ENCODE measurements at places on chromosomes 3 and 15.

- no peak for DNase-seq
Observed at GRCh38 chr3:106204160-106204868, 335.5 kb upstream of the CBLB start.

- no peak for DNase-seq
Observed at GRCh38 chr15:52799145-52799811, 9.1 kb upstream of the ONECUT1 start.

GRCh38 chr15:87478687-87479072 lies 777.9 kb downstream of the NTRK3 start:
- no peak for DNase-seq

- DNase-seq, result no peak
Observed at GRCh38 chr15:80798911-80799310, 19.7 kb downstream of the CEMIP start.

GRCh38 chr3:134846911-134847317 lies 51.9 kb downstream of the EPHB1 start:
- peak; percentile 52 for DNase-seq

DNA sequence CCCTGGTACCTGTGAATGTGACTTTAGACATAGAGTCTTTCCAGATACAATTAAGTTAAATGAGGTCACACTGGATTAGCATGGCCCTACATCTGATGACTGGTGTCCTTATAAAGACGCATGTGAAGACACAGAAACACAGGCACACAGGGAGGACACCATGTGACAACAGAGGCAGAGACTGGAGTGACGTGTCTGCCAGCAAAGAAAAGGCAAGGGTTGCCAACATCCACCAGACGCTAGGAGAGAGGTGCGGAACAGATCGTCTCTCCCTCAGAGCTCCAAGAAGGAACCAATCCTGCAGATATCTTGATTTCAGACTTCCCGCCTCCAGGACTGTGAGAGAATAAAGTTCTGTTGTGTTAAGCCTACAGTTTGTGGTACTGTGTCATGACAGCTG lies 42.8 kb downstream of the CX3CR1 start:
- no peak for DNase-seq

DNA sequence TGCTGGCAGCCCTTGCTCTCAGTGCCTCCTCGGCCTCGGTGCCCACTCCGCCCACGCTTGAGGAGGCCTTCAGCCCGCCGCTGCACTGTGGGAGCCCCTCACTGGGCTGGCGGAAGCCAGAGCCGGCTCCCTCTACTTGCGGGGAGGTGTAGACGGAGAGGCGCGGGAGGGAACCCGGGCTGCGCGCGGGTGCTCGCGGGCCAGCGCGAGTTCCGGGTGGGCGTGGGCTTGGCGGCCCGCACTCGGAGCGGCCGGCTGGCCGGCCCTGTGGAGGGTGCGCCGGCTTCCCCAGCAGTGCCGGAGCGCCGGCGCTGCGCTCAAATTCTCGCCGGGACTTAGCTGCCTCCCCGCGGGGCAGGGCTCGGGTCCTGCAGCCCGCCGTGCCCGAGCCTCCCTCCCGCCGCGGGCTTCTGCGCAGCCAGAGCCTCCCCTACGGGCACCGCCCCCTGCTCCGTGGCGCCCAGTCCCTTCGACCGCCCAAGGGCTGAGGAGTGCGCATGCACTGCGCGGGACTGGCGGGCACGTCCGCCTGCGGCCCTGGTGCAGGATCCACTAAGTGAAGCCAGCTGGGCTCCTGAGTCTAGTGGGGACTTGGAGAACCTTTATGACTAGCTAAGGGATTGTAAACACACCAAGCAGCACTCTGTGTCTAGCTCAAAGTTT lies 231.5 kb downstream of the EFHB start:
- peak; percentile 18 for DNase-seq

- no peak for DNase-seq
Observed at GRCh38 chr15:53437985-53438841, 321.2 kb downstream of the WDR72 start.

DNA sequence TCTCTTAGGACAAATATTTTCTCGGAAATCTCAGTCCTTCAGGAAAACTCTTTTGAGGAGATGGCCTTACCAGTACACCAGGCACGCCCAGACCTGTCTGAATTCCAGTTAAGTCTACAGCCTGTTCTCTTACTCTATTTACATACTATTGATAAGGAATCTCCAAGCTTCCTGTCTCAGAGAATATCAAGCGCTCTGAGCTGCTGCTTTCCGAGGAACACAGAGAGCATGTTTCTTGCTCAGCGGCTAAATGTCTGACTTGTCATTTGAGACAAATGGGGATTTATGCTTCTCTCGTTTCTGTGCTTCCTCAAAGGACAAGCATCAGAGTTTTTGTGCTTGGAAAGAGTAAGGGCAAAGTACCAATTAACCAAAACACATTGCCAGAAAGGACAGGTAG lies 112.4 kb upstream of the CCDC54 start:
- DNase-seq, result no peak

- DNase-seq, result peak; percentile 82
Observed at GRCh38 chr3:125055913-125056745, at the start of gene HEG1. Gene HEG1, minus strand, starts transcription at chr3:125055997. Its CDS starts 107 bp downstream, at chr3:125055890.

- peak; percentile 79 for DNase-seq
Observed at GRCh38 chr15:91970142-91970541, 116.6 kb downstream of the SLCO3A1 start.

DNA sequence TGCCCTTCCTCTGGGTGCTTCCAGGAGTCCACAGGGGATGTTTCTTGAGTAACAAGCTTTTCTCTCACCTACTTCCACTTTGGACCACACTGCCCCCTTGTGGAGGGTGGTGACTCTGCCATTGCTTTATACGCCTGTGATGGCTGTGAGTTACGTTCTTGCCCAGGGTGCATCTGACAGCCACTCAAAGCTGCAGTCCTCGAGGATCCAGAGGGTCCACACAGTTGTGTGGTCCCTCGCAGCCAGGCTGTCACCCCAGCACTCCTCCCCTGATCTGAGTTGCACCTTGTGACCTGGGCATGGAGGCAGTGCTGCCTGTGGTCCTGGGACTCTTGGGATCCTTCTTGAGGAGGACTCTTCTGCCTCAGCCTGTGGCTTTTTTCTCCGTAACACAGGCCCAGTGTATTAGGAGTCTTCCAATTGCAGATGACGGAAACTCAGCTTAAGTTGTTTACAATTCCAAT lies 23.4 kb downstream of the FOXL2 start:
- peak; percentile 93 for DNase-seq

- DNase-seq, result peak; percentile 87
Observed at GRCh38 chr3:142828703-142829305, 60.1 kb downstream of the PCOLCE2 start.

DNA sequence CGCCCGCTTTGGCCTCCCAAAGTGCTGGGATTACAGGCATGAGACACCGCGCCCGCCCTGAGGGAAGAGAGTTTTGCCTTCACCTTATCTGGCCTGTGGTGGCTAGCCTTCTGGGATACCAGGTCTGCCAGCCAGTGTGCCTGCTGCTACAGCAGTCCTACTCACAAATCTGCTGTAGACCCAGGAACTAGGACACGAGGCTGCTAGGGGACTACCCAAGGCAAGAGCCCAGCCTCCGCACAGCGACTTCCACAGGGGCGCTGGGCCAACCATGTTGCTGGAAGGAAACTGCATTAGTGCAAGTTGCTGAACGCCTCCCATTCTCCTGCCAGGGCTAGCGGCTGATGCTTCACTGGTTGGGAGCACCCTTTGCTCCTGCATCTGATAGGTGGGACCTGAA lies 53.7 kb downstream of the DHX30 start:
- DNase-seq, result no peak

DNA sequence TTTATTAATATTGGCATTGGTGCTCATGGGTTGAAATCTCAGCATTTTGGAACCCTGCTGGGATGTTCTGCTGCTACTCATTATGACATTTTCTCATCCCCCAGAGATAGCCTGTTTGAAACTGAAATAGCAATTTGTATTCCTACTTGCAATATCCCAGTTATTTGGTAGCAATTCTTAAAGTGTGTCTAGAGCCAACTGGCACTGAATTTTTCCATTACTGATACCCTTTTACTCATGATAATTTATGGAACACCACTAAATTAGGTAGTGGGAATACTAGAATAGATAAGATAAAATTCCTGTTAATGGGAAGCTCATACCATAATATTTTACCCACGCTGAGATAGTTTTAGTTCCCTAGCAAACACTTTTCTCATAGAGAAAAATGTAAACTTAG lies 309.3 kb downstream of the SV2B start:
- DNase-seq, result no peak

- DNase-seq, result no peak
Observed at GRCh38 chr3:37029516-37030163, 36.3 kb downstream of the MLH1 start.

DNA sequence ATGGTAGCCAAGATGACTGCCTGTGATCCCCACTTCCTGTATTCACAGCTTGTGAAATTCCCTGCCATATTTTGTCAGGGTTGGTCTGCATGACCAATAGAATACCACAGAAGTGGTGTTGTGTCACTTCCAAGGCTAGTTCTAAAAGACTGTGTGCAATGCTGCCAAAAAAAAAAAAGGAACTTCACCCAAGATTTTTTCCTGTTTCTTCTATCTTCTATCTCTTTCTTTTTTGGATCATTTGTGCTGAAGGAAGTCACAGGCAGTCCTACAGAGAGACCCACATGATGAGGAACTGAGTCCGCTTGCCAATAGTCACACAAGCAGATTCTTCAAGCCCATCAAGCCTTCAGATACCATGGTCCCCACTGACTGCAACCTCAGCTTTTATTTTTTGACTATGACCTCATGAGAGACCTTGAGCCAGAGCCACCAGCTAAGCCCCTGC lies 18.1 kb upstream of the RAF1 start:
- DNase-seq, result peak; percentile 84

GRCh38 chr3:106208967-106209366 lies 340.2 kb upstream of the CBLB start:
- peak; percentile 77 for DNase-seq

- DNase-seq, result no peak
Observed at GRCh38 chr3:123367467-123368154, 81.3 kb downstream of the ADCY5 start.

DNA sequence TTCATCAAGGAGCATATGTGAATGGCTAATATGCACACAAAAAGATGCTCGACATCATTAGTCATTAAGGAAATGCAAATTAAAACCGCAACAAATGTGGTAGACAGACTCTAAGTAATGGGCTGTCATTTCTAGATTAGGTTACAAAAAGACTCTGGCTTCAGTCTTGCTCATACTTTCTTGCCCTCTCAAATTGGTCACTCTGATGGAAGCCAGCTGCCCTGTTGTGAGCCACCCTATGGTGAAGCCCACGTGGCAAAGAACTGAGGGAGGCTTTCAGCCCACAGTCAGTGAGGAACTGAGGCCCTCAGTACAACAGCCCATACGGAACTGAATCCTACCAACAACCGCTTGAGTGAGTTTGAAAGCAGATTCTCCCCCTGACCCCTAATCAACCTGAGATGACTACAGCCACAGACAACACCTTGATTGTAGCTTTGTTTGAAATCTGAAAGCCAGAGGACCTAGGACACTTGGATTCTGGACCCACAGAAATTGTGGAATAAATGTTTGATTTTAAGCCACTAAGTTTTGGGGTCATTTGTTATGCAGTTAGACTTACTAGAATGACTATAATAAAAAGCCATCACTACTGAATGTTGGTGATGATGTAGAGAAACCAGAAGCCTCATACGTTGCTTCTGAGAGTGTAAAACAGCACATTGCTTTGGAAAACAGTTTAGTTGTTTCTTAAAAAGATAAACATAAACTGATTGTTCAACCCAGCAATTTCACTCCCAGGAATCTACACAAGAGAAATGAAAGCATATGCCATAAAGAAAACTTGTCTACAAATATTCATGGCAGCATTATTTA lies 45.7 kb downstream of the EHHADH start:
- peak; percentile 9 for DNase-seq

DNA sequence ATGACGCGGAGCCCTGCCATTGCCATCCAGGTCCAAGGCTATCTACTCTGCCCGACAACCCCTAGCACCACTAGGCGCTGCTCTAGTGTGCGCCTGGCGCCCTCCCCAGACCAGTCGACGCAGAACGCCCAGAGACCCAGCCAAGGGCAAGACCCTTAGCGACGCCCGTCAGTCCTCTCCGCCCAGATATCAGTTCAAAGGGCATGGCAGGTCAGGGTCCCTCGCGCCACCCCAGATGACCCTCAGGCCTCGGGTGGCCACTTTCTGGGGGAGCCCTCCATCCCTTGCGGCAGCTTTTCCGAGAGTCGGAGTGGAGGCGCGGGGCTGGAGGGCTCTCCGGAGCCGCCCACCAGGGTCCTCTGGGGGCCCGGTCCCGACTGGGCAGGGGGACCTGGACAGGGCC lies 371 bp upstream of the CLSTN2 start:
- DNase-seq, result no peak

GRCh38 chr3:109478614-109479013 lies 141.3 kb upstream of the DPPA4 start:
- no peak for DNase-seq

- no peak for DNase-seq
Observed at GRCh38 chr3:9779075-9779593, 9.4 kb upstream of the CAMK1 start.

GRCh38 chr15:98437752-98438151 lies 210.6 kb upstream of the IGF1R start:
- no peak for DNase-seq

GRCh38 chr15:96316953-96317629 lies 13.4 kb upstream of the NR2F2 start:
- DNase-seq, result no peak

- DNase-seq, result no peak
Observed at GRCh38 chr15:22796079-22796478, 9.6 kb downstream of the NIPA1 start.

- peak; percentile 79 for DNase-seq
Observed at GRCh38 chr3:132405188-132405587, 12.1 kb upstream of the DNAJC13 start.

DNA sequence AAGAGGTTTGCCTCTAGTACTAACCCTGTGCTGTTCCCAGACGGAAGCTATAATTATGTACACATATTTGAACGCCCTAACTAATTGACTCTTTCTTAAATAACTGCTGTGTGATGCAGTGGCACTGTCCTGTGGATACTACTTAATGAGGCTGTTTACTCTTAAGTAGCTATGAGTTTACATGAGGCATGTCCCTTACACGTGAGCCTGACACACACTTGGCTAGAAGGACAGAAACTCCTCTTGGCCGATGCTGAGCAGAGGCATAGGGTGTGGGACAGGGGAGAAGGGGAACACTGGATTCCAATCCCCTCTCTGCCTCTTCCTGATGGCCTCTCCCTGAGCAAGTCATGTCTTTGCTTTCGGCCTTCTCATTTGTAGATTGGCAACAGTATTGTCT lies 21.9 kb downstream of the EHD4 start:
- no peak for DNase-seq

DNA sequence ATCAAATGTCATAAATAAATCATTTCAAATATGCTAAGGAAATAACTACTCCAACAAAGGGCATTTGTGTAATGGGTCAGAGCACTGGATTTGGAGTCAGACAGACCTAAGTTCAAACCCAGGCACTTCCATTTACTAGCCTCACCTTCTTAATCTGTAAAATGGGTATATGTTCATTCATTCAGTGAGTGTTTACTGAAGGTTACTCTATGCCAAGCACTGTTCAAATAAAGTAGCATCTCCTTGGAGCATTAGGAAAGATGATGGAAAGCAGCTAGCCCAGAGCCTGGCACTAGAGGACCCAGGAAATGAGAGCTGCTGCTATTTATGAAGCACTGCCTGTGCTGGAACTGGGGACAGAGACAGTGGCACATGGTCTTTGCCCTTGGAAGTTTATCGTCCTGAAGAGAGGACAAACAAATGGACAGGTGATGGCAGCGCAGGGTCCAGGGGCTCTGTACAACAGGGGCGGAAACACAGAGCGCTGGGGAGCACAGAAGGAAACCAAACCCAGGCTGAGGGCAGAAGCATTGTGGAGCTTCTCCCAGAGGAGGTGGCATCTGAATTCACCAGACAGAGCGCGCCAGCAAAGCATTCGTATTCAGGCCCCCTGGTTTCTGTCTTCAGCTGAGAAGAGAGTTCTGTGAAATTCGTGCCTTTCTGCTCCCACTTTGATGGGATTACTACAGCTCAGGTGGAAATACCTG lies 19.0 kb downstream of the TM4SF4 start:
- no peak for DNase-seq
